Hematopoietic multipotent progenitor cell treated with erythropoietin and hydrocortisone succinate and interleukin-3 and kit ligand, for 17 days (in vitro differentiated cells): ENCODE measurements at places on chromosomes 12 and 14.

DNA sequence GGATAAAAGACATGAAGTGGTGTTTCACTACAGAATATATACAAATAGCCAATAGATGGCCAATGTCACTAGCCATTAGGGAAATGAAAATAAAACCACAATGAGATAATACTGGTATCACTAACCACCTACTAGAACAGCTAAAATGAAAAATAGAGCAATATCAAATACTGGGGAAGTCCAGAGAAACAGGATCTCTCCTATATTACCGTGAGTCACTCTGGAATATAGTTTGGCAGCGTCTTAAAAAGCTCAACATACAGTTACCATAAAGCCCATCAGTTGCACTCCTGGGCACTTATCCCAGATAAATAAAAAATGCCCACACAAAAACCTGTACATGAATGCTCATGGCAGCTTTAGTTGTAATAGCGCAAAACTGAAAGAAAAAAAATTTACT, 101.7 kb downstream of the TMTC1 start:
- DNase-seq = no peak

GRCh38 chr14:81161088-81161487, 59.7 kb downstream of the GTF2A1 start:
- no peak for DNase-seq

DNA sequence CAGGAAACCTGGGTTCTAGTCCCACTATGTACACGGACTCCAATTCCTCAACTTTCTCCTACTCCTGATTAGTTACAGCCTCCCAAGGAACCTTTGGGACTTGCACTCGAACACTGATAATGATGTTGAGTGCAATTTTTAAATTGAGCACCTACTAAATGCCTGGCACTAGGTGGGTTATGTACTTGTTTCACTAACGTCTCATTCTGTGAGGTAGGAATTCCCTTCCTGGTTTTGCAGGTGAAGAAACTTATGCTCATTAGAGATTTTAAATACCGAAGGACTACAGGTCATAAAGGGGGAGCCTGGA, 536 bp downstream of the PARPBP start:
- DNase-seq = no peak

DNA sequence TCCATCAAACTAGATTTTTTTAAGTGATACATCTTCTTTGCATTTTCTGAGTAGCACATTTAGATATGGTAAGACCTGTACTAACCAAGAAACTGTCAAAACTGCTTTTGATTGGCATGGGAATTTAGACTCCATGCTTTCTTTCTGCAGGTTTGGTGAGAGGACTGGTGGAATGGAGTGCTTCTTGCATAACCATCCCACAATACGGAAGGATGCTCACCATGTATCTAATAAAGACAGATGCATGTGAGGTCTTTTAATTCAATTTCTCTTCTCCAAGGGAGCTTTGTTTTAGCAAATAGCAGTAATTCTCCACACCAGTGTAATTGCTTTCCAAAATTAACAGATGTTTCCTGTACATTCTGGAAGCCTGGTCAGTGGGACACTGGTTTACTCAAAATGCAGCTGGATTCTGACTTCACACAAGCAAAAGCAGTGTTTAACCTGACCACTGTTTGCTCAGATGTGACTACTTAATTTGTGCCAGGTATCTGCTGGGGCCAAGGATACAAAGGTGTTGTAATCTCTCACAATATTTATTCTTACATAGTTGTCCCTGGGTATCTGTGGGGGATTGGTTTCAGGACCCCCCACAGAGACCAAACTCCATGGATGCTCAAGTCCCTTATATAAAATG, 26.1 kb downstream of the FGD6 start:
- DNase-seq = no peak

DNA sequence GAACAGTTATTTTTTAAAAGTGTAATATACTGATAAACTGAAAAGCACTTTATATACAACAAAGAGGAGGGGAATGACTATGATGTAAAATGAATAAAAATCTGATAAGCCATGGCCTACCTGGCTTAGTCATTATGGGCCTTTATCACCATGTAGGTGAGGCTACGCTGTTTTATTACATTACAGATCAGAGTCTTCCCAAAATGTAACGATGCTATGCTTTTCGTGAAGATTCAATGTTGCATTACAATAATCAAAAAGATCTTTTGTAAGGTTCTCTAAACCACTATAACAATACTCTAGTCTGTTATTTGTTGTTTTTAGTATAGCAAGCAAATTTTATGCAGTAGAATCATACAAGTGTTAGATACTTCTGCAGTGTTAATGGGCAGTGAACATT, 34.2 kb downstream of the ARID4A start:
- no peak for DNase-seq

GRCh38 chr12:60231303-60231702, 635.5 kb downstream of the SLC16A7 start:
- DNase-seq = no peak

GRCh38 chr14:58272588-58273372, 25.6 kb upstream of the ARID4A start:
- peak; percentile 31 for DNase-seq

- DNase-seq = no peak
Measured at GRCh38 chr12:131375261-131375971, 335.5 kb upstream of the SFSWAP start.

DNA sequence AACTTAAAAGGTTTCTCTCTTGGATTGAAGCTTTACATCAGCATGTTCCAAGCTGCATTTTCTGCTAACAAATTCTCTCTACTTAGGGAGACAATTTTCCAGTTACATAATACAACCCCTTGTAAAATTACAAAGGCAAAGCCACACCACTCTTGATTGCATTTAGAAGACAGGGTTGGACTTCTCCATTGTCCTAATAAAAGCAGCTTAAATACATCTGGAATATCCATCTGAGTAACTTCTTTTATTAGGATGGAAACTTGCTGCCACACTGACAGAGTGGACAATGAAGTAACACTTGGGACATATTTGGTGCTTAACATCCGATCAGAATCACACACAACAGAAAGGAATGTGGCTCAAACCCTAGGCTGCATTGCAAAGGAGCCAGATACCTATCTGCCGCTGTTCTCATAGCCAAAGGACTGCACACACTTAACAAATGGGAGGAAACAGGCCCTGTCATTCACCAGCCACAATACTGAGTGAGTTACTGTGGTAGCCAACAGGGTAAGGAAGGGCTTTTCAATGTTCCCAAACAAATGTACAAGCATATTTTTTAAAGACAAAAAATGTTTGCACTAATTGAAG, 157.2 kb downstream of the PAX9 start:
- no peak for DNase-seq

GRCh38 chr12:102745971-102746600, 171.0 kb downstream of the PAH start:
- no peak for DNase-seq

DNA sequence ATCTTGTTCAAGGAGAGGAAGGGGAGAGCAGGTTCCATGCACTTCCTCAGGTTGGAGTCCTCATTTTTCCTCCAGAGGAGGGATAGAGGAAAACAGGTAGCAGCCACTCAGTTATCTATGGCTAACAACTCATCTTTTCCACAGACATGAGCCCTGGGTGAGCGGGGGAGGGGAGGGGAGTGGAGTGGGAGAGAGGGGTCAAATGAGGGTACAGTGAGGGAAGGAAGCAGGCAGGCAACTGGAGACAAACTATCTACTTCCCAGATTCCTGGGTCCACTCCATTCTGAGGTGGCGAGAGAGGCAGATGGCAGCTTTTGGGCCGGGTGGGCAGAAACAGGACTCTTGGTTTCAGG, 2.6 kb upstream of the ZNF385A start:
- no peak for DNase-seq

GRCh38 chr12:15151161-15152091, 69.8 kb downstream of the RERG start:
- DNase-seq = no peak

DNA sequence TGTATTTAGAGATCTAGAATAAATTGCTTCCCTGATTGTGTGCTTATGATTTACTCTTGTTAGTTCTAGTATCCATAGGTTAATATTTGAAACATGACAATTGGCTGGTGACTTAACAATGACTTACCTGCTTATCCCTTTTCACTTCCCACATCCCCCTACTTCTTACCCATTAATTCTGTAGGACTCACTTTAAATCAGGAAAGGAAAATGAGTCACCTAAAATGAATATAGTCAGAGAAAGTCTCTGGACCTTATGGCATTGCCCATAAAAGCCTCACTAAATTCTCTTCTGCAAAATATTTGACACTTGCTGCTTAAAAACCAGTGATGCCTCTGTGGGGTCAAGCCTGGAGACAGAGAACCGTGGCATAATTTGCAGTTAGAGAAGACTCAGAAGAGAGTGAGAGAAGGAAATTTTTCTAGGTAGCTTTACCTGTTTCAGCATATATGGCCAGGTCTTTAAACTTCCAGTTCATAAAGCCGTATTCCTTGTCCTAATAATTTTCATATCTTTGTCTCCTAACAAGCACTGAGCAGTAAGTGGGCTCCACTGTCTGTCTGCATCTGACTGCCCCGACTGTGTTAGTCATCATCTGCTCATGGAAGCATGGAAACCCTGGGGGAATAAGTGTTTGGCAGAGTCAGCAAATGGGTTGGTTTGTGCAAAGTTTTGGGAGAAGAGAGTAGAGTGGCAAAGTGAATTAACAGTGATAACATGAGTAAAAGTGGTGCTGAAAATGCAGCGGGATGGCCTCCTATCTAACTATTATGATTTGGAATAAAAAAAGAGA, 294.4 kb downstream of the AKAP6 start:
- no peak for DNase-seq

DNA sequence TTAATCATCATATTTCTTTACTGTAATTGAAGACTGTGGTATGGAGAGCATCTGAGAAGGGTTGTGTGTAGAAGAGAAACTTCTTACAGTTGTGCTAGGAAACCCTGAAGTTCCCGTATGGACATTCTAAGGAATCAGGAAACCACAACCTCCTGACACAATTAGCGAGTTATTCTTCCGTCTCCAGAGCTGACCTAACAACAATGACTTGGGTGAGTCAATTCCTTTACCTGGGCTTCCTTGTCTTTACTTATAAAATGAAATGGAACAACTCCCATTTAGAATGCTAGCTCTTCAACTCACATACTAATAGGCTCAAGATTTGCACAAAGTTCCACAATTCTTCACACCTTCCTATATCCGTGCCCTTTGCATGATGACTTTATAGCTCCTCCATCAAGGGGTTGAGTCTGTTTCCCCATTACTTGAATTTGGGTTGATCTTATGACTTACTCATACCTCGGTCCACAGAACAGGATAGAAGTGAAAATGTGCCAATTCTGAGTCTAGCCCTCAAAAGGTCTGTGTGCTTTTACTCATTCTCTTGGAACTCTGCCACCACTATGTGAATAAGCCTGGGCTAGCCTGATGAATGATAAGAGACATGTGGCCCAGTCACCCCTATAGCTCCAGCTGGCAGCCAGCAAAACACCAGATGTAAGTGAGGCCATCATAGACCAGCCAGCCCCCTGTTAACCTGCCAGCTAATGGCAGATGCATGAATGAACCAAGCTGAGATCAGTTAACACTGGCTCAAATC, 459.4 kb downstream of the ETNK1 start:
- no peak for DNase-seq

DNA sequence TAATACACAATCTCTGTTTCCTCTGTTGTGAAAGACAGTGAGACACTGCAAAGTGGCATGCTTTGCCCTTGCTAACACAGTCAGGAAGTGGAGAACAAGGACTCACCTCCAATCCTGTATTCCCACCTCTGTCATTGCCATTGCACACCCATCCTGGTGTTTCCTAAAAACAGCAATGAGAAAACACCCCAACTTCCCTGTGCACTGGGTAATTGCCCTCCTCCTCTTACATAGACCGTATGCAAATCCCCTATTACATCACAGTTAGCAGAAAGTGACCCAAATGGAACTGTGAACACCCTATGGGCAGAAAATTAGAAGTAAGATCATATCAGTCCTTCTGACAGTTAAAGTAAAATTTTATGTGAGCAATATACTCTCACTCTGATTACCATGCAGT, 355.5 kb downstream of the BCL11B start:
- DNase-seq = no peak

GRCh38 chr12:30450872-30451271, 244.8 kb downstream of the IPO8 start:
- DNase-seq = no peak

- no peak for DNase-seq
Measured at GRCh38 chr12:16150276-16150675, 127.2 kb downstream of the SLC15A5 start.

DNA sequence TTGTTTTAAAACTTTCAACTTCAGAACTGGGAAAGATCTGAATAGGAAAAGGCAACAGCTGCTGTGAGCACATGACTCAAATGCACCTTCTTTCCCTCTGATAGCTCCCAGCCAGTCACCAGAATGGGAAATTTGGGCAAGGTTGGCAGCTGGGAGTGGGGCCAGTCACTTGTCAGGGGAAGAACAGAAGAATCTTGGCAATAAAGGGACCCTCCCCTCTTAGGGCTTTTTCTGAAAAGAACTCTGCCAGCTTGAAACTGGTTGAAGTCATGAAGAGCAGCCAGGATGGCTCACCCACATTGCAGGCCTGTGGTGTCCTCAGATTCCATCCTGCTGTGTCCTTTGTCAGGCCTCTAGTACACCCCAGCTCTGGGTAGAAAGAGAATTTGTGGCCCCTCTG, 10.3 kb upstream of the RIC8B start:
- no peak for DNase-seq

- peak; percentile 77 for DNase-seq
Measured at GRCh38 chr14:31205681-31206535, 1.7 kb downstream of the HECTD1 start.

DNA sequence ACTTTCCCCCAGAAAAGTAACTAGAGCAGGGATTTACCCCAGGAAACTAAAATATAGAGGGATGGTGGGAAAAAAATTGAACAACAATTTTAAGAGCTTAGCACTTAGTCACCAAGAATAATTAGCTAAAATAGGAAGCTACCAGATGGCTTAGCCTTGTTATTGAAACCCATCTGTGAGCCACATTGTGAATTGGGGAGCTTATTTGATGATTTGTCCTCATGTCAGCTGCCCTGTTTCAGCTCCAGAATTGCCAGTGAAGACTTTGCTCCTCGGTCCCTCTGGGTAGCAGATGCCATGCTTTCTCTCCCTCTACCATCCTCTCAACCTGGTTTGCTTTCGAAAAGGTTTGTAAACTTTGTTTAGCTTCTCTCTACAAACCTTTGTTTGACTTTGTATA, 67.7 kb upstream of the PTHLH start:
- no peak for DNase-seq

GRCh38 chr12:94507455-94507854, 47.8 kb upstream of the CEP83 start:
- DNase-seq = no peak
